Head of caudate nucleus (tissue), 42 donors: ENCODE measurements at places on chromosomes 1 and 21.

DNA sequence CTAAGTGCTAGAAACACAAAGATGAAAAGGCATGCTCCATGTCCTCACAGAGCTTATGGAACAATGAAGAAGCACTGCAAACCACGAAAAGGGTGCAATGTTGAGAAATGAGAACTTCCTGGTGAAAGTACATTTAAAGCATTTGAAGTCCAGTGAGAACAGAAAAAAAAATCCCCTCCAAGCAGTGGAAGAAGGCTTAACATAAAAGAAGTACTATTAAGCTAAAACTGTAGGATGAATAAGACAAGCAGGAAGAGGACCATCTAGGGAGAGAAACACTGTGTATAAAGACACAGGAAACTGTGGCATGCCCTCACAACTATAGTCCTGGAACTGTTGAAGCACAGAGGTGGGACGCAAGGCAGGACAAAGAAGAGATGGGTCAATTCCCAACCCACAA, 10.0 kb downstream of the TP53BP2 start:
- DNase-seq, result no peak

DNA sequence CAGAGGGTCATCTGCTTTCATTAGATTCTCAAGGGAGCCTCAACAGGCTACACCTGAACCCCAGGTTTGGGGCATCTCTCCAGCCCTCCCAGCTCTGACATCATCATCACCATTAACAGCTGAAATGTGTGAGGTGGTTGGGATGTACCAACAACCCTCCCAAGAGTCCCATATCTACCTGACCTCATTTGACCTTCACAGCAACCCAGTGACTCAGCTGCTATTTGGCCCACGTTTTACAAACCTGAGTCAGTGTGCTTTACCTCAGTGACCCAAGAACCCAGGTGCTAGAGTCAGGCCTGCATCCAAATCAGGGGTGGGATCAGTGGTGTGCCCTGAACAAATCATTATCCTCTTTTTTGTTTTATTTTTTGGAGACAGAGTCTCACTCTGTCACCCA, 53.3 kb upstream of the TINAGL1 start:
- DNase-seq, result no peak

DNA sequence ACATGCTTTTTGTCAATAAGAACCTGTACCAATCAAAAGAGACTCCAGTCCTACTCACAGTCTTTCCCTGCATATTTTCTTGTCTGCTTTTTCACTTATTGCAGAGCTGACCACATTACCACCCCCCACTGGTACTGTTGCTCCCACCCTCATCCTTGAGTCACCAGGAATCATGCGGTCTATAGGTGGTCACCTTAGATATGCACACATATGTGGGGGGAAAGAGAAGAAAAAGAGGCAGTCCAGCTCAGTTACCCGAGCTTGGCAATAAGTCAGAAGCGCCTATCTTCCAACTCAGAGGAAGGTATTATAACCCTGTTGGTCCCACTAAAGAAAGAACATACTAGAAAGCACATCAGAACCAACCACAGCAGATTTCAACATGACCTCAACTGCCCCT, 119.2 kb downstream of the SMYD2 start:
- DNase-seq, result no peak

DNA sequence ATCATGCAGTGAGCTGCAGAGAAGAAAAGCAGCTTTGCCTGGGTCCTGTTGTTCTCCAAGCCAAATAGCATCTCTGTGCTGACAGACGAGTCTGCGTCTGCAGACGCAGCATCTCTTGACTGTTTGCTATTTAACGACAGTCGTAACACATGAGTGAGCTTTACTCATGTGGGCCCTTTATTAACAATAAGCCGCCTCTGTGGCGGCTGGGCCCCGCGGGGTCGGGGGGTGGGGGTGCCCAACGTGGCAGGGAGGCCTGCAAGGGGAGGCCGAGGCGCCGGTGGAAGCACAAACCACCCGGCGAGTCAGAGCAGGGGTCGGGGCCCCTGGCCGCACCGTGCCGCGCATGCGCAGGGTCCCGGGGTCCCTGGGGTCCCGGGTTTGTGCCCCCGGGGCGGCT, 435.1 kb downstream of the KIF26B start:
- DNase-seq, result no peak

DNA sequence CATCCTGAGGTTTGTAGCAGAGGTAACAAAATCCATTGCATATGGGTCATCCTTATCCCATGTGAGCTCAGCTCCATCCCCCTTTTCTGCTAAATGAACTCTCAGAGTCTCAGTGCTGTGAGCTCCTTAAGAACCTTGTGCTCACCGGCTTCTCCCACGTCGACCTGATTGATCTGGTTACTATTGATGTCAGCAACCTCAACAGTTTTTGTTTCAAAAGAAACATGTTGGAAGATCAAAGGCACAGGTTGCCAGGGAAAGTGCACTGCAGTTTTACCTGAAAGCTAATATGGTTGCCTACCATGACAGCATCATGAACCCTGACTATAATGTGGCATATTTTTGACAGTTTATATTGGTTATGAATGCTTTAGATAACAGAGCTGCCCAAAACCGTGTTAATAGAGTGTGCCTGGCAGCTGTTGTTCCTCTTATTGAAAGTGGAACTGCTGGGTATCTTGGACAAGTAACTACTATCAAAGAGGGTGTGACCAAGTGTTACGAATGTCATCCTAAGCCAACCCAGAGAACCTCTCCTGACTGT, 131.4 kb downstream of the HS2ST1 start:
- no peak for DNase-seq

- DNase-seq, result peak; percentile 62
Observed at GRCh38 chr1:1630191-1630964, 1.6 kb upstream of the MMP23B start.

DNA sequence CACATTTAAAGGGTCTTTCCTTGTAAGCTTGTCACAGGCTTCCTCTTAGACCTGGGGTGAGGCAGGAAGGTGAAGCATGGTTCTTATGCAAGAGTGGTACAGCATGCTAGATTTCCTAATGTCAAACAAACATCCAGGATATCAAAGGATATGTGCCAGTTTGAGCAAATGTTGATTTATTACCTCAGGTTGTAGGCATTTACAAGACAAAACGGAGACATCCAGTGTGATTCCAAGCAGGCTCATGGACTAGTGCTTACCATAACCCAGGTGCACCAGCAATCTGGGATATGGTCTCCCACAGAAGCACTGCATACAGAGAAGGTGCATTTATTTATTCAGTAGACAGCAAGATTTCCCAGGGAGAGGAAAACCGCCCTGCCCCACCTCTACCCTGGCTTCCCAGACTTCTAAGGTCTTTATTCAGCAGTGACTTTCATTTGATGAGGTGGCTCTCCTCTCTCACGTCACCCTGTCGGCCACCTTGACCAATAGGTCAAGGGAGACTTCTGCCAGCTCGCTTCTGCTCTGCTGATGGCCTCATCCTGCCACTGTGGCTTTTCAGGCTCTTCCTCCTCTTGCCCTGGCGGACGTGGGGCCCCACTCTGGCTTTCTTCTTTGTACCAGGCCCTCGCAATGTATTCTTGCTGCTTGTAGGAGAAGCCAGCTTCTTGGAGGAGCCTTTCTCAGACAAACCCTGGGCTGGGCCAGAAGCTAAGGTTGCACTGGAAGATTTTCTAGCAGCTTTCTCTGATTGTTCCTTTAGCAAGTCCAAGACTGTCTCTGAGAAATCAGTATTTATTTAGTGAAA, 25.6 kb downstream of the HHIPL2 start:
- DNase-seq, result no peak

DNA sequence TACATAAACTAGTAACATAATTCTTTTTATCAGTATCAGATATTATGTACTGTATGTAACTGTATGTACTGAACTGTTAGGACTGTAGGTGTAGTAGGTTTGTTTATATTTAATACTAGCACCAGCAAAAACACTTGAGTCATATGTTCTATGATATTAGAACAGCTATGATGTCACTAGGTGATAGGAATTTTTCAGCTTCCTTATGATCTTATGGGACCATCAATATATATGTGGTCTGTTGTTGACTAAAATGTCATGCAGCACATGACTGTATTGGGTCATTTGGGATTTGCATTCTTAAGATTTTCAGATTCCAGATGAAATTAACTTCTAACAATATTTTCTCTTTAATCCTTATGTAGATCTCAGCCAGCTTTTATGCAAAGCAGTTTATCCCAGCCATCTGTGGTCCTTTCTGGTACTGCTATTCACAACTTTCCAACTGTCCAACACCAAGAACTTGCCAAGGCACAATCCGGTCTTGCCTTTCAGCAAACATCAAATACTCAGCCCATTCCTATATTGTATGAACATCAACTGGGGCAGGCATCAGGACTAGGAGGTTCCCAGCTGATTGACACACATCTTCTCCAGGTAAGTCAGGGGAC, 38.3 kb upstream of the MYOCOS start:
- no peak for DNase-seq

DNA sequence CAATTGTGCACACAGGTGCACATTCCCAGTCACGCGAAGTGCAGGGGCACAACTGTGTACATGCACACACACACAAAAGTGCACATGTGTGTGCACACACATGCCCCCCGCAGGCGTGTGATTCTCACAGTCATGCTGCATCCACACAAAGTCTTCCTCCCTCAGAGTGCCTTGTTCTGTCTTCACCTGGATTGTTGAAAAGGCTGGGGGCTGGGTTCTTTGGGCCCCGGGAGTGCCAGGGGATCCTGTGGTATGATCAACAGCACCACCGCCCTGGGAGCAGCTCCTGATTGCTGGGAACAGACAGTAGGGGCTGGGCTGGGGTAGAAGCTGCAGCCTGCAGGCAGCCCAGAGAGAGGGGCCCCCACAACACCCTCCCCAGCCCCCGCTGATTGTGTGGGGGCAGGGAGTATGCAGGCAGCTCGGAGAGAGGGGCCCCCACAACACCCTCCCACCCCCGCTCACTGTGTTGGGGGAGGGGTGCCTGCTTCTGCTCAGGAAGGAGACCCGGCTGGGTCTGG, 3.4 kb downstream of the COL18A1 start:
- no peak for DNase-seq

DNA sequence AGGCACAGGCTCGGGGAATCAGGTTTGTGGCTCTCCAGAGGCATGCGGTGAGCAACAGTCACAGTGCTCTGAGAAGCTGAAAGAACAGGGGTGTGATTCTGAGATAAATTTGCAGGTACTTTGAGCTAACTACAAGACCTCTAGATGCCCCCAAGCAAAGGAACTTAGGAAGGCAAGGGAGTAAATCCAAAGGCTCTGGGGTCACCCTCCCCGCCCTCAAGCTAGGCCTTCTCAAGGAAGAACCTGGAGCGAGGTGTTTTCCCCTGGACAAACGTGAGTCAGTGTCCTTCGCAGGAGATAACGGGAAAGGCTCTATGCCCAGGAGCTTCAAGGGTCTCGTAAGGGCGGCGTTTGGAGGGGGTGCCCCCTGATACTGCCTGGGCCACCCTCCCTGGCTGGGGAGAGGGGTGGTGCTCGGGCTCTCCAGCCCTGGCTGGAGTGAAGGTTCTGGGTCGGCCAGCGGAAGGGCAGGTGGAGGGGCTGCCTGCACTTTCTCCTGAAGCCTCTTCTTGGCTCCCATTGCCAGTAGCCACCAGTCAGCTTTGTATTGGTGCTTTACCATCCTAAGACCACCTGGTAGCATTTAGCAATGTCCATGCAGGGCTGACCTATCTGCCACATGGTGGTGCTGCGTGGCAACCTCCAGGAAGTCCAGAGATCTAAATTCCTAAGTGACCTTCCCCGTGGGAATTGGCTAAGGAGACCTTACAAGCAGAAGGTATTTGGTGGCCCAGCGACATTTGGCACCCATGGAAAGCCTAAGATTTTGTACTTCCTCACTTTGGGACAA, 44.0 kb downstream of the GPR161 start:
- DNase-seq, result no peak

DNA sequence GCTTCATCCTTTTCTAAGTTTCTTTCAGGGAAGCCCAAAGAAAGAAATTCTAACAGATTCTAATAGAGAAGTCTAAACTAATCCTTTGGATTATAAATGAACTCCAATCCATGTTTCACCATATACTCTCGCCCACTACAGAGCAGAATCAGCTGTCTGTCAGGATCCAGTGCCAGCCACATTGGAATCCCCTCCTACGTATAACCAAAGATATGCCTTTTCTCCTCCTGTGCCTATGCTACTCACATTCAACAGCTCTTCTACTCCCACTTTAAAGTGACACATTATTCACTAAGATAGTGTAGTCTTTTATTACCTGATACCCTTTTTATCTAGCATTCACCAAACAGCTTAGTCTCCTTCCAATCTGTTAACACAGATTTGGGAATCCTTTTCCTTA, 3.1 kb downstream of the ETV3 start:
- peak; percentile 78 for DNase-seq

- no peak for DNase-seq
Observed at GRCh38 chr1:234985516-234986294, 142.9 kb downstream of the TOMM20 start.

GRCh38 chr1:104946558-104947210, 1197.0 kb downstream of the AMY1C start:
- DNase-seq, result no peak

DNA sequence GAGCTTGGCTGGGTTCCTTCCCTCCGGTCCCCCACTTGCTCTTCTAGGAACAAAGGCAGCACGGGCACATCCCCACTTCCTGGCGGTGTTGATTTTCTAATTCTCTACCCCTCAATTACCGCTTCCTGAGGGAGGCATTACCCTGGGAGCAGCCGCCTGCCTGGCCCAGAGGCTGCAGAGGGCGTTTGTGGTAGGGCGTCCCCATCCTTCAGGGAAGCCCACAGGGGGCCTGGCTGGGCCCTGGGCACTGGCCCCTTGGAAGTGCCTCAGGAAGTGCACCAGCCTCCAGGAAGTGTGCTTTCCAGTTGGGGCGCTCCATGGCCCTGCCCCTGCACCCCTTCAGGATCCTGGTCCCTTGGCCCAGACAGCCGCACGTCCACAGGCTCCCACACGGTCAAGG, 42.1 kb upstream of the CASZ1 start:
- DNase-seq, result no peak

- DNase-seq, result no peak
Observed at GRCh38 chr1:241997401-241997998, 1.4 kb downstream of the MAP1LC3C start.

DNA sequence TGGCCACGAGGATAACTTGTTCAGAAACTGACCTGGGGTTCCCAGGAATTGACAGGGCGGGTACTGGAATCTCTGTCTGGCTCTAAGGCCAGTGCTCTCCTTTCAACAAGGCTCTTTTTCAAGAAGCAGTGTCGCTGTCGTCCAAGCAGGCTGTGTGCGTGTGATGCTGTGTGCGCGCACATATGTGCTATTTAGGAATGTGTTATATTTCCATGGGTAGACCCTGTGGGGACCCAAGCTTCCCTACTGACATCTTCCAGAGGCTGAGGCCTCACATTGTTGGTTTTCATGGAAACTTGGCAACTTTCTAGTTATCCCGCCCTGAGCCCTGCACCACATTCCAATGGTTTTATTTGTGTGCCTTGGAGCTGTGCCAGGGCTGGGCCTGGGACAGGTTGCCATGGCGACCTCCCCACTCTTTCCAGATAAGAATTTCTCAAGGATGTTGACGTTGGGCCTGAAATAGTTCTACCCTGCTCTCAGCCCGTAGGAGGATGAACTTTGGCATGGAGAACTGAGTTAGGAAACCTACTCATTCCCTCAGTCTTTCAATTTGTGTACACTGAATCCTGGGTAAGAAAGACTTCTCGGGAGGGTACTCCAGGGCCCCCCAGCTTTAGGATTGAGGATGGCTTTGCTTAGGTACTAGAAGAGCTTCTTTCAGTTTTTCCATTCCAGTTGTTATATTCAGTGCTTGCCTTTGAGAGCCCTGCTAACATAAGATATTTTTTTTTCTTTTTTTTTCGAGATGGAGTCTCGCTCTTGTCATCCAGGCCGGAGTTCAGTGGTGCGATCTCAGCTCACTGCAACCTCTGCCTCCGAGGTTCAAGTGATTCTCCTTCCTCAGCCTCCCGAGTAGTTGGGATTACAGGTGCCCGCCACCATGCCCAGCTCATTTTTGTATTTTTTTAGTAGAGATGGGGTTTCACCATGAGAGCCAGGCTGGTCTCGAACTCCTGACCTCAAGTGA, 38.8 kb upstream of the SRSF10 start:
- DNase-seq, result peak; percentile 87

- DNase-seq, result no peak
Observed at GRCh38 chr1:221180704-221181368, 301.6 kb downstream of the HLX start.
